Kidney tubule cell (primary cell): ENCODE measurements at places on chromosomes 1 and 21.

DNA sequence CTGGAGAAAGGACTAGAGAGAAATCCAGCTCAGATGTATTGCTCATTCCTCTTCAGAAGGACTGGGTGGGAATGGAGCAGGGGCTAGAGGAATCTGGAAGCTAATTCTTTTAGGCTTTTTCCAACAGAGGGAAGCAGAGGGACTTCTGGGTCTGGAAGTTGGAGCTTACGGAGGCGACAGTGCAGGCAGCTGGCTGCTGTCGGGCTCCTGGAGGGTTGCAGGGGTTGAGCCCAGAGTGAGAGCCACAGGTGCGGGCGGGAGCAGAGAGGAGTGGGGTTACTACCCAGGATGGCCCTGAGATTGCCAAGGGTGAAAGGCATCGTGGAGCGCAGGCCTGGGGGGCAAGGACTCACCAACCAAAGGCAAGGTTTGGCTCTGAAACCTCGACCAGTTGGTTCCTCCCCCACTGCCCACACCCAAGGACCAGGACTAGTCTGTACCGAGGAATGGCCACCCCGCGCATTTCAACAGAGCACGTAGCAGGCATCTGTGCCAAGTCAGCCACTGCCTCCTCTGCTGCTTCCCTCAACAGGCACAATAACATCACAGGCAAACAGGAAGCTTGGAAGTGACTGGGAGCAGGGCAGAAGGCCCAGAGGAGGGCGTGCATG, 22.7 kb upstream of the EDN2 start:
- DNase-seq = no peak

- DNase-seq = peak; percentile 20
Observed at GRCh38 chr1:184387476-184388318, 868 bp downstream of the C1orf21 start.

- DNase-seq = no peak
Observed at GRCh38 chr1:35783055-35783583, 13.3 kb upstream of the CLSPN start.

- DNase-seq = no peak
Observed at GRCh38 chr1:167602840-167603239, 27.2 kb upstream of the RCSD1 start.

GRCh38 chr1:71071720-71072119, 9.1 kb downstream of the ZRANB2 start:
- DNase-seq = no peak

GRCh38 chr1:198925567-198925966, 286.7 kb downstream of the PTPRC start:
- DNase-seq = no peak

GRCh38 chr1:112933820-112934571, 22.0 kb downstream of the SLC16A1 start:
- DNase-seq = no peak

GRCh38 chr1:223479261-223479660, 86.0 kb downstream of the CCDC185 start:
- DNase-seq = no peak

DNA sequence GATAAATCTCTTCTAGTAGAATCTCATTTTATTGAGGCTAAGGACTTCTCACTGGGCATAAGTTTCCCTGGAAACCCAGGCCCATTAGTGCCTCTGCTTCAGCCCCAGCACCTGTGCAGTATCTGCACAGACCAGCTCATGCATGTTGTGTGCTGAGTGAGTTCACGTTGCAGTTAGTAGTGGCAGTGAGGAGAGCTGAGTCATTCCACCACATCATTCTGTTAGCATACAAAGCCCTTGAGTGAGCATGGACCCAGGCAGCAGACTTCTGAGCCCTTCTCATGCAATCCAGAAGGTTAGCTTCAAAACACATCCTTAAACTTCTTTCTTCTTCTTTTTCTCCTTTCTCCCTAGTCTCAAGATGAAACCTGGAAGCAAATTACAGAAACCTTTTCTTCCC, 45.8 kb upstream of the NTPCR start:
- peak; percentile 84 for DNase-seq

DNA sequence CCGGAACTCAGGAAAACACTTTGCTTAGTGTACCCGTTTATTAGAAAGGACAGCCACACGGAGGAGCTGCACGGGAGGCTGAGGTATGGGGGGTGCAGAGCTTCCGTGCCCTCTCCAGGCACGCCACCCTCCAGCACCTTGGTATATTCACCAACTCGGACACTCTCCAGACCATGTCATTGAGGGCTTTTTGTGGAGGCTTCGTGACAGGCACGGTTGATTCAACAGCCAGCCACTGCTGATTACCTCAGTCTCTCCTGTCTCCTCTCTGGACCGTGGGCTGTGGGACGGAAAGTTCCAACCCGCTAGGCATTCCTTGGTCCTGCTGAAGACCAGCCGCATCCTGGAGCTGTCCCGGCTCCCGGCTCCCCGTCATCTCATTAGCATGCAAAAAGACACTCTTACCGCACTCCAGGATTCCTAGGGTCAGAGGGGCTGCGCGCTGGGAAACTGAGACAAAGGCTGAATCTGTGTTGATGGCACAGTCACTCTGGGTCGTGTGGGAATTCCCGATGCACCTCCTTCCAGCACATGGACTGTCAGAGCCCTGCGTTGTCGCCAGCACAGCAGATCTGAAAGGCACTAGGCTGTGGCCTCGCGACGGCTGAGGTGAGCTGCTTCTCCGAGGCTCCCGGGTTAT, 65.6 kb downstream of the PRKCZ start:
- no peak for DNase-seq

DNA sequence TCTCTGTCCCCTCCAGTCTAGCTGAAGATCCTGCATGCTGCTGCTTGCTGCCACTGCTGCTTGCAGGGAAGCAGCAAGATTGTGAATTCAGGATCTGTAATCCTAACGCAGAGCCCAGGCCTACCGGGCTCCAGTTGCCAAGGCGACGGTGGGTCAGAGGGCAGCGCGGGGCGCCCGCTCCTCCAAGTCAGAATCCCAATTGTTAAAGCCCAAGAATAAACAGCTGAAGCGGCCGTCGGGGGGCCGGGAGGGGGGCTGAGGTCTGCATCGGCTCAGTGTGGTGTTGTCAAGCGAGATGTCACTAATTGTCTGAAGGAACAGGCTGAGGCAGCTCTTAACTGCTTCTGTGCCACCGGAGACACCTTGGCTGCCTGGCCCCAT, 36.8 kb downstream of the AHDC1 start:
- no peak for DNase-seq

DNA sequence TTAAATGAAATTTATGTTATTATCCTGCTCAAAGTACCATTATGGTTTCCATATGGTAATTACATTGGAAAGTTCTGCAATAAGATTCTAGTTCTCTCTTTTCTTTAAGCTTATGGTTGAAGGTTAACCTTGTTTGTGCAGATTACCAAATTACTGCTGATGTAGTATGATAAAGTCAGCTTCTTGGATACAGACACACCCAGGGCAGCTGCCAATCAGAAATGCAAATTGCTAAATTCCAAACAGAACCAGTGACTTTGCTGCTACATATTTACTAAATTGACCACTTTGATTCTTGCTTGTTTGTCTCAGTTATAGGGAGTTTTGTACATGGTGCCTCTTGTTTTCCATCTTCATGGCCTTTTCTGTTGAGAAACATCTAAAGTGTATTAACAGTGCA, 26.5 kb downstream of the GNAT2 start:
- DNase-seq = no peak

DNA sequence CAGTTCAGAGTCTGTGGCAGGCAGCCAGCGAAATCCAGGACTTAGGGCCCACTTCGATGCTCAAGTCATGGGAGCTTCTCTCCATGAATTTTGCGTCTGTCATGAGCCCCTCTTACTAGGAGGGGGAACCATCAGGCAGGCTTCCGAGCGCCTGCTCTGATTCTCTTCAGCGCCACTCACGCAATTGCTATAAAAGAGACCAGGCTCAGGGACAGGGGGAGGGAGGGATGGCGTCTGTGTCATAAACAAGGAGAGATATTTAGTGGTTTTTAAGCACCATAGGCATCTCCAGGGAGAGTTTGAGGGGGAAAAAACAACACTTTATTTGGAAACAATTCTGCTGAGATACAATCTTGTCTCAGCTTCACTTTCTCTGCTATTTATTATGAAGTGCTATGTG, 60.6 kb downstream of the NAV1 start:
- DNase-seq = no peak

DNA sequence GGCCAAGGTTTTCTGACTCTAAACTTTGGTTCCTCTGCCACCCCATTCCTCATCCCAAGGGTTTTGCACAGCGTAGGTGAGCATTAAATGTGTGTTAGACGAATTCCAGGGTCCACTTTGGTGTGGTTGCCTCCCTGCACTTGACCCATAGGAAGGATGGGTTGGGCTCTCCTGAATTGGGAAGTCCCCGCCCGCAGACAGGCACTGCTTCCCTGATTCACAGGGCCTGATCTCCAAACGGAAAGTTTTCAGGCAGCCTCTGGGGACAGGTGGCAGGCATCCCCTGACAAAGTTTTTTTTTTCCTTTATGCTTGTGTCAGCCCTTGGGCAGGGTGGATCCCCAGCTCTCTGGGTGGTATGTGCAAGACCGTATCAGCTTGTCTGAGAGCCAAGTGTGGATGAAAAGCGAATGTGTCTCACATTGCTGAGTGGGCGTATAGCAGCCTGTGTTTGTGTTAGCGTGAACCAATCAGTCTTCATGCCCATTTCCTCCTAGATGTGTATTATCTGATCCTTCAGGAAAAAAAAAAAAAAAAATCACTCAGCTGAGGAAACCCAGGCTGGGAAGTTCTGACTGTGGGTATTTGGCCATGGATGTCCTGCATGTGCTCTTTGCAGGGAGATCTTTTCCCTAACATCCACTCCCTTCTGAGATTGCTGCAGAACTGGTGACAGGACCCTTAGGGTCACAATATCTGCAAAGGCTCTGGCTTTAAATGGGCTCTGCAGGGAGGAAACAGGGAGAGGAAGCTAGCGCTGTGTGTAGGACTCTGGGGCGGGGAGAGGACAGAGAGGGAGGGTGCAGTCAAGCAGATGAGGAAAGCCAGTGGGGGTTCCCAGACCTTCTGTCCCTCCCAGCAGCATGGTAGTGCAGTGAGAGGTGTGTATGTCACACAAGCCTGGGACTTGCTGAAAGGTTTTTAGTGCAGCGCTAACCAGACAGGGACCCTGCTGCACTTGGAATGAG, 42.2 kb upstream of the TRABD2B start:
- peak; percentile 76 for DNase-seq

DNA sequence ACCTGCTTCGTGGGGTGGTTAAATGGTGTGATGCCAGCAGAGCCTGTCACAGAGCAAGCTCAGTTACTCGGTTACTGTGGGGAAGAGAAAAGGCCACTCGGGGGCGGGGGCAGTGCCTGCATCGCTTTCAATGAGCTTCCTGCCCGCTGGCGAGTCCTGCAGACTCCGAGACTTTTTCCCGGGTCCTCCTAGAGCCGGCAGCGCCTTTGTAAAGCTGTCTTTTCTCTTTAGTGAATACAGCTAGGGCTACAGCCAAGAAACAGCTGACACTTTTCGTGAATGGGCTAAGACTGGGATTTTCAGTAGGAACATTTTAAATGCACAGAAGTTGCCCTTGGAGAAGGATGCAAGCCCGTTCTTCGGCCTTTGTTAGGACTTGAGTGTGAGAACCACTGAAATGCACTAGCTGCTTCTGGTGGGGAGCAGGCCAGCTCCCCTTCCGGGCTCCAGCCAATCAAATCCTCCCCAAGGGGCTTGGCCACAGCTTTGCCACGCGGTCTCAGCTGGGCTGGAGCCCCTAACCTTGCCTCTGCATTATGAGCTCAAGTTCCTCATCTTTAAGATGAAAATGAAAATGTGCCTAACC, 23.4 kb upstream of the EFHD2 start:
- DNase-seq = no peak

GRCh38 chr1:51032936-51033335, 62.9 kb downstream of the CDKN2C start:
- DNase-seq = no peak

- peak; percentile 94 for DNase-seq
Observed at GRCh38 chr1:58397187-58397820, 149.2 kb downstream of the OMA1 start.

DNA sequence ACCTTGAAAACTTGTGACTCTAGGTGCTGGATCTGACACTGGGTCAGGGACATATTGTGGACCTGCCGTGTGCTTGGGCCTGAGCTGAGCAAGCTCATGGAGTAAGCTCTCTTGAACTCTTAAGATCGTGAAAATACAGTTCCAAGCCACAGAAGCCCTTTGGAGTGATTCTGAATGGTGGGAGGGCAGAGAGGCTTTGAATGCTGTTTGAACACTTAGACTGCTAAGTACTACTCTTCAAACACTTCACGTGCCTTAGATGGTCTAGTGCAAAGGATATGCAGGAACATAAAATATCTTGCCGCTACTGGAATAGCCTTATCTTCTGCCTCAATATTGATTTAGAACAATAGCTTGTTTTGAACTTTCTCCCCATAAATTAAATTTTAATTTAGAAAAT, 21.6 kb downstream of the ROR1 start:
- no peak for DNase-seq

GRCh38 chr1:70038025-70038424, 167.4 kb downstream of the LRRC40 start:
- peak; percentile 14 for DNase-seq

GRCh38 chr1:163661391-163661790, 339.6 kb downstream of the NUF2 start:
- no peak for DNase-seq

- no peak for DNase-seq
Observed at GRCh38 chr1:111654839-111655238, 35.2 kb downstream of the RAP1A start.

GRCh38 chr1:158951956-158952355, 20.6 kb downstream of the PYHIN1 start:
- no peak for DNase-seq

- DNase-seq = no peak
Observed at GRCh38 chr1:110151175-110151669, 928 bp downstream of the SLC6A17 start.

- DNase-seq = peak; percentile 9
Observed at GRCh38 chr21:27759091-27759659, 792.3 kb upstream of the ADAMTS5 start.

DNA sequence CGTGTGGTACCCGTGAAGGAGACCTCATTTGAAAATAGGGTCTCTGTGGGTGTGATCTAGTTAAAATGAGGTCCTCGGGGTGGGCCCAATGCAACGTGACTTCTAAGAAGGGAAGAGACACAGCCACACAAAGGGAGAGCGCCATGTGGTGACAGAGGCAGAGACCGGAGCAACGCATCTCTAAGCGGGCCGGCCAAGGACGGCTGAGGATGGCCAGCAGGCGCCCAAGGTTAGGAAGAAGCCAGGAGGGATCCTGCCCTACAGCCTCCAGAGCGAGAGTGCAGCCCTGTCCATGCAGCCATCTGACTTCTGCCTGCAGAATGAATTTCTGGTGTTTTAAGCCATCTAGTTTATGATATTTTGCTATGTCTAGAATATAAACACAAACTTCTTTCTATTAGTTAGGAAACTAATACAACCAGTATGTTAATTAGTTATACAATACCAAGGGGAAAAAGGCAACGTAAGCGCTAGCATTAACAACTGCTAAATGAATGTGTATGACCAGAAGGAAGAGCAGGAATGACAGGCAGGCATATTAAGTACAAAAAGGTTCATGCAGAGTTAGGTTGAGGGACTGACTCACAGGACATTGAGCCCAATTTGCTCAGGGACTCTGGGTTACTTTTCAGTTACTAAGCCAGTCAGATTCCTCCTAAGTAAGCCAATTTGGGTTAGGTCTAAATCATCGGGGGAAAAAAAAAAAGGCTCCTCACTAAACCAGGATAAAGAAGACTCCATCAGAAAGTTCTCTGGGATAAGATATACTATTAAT, 4.1 kb downstream of the CEP104 start:
- DNase-seq = peak; percentile 20
